Uterus (tissue), 4 donors: ENCODE measurements at places on chromosomes 6 and 20.

- DNase-seq = no peak
Observed at GRCh38 chr20:16526433-16527380, 46.5 kb downstream of the KIF16B start.

- no peak for DNase-seq
Observed at GRCh38 chr6:135798751-135799515, 52.6 kb upstream of the PDE7B start.

- DNase-seq = no peak
Observed at GRCh38 chr6:168577496-168577895, 136.5 kb downstream of the SMOC2 start.

GRCh38 chr6:21802175-21802822 lies 208.7 kb downstream of the SOX4 start:
- DNase-seq = no peak
